ENCODE measurements at places on chromosomes 13 and 19.

GRCh38 chr13:87078947-87079795 is 592.0 kb upstream of the SLITRK5 start:
- no peak for DNase-seq

DNA sequence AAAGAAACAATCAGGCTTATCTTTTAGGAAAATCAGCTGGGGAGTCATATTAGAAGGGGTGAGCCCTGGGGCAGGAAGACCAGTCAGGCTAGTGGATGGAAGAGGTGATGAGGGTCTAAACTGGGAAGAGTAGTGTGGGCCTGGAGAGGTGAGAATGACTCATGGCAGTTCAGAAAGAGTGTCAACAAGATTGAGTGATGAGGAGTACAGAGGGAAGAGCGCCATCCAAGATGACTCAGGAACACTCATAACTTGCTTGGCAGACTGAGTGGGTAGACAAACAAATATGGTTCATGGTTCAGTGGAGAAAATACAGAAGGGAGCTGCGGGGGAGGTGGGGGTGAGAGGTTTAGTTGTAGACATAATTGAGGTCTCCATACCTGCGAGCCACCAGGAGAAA is 17.3 kb upstream of the CLDN10 start:
- no peak for DNase-seq

GRCh38 chr19:45473367-45473681 is 5.5 kb downstream of the FOSB start:
- DNase-seq, result no peak

DNA sequence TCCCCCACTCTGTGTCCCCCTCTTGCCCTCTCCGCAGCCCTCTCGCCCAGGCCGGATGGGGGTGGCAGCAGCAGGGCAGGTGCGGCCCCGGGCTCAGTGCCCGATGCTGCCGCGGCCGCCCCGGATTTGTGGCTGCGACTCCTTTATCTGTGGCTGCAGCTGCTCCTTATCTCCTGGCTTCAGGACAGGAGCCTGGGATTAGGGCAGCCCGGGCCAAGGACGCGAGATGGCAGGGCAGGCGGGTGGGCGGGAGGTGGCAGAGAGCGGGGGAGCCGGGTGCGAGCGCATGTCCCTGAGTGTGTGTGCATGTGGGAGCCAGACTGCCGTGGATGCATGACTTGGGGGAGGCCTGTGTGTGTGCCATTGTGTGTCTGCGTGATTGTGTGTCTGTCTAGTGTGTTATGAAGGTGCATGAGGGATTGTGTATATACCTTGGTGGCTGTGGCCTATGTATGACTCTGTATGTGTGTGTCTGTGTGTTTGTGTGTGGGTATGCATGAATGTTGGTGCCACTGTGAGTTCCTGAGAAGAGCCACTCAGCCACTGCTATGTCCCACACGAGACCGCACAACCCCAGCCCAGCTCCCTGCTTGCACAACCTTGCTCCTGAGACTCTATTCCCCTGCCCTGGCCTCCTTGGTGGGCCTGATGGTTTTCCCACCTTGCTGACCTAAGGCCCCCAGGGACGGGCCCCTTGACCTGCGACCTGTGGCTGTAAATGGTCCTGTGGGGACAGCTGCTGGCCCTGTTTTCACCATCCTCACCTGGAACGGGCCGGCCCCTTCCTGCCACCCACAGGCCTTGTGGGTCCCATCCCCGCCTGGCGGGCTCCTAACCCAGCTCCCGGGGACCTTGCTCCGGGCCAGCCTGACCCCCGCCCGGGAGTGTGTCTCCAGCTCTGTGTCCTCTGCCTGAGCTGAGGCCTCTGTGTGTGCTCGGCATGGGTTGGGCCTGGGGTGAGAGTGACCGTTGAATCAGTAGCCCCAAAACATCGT is 5.3 kb upstream of the NRTN start:
- DNase-seq, result no peak

DNA sequence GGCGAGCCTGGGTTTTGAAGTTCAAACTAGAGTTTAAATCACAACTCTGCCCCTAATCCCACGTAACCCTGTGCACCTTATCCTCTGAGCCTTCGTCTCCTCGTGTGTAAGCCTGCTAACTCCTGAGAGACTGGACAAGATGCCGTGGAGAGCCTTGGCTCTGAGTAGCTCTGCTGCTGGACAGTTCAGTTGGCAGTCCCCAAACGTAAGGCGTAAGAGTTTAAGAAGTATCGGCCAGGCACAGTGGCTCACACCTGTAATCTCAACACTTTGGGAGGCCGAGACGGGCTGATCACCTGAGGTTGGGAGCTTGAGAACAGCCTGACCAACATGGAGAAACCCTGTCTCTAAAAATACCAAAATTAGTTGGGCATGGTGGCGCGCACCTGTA is 4.7 kb upstream of the CD79A start:
- DNase-seq, result no peak
